Right kidney (tissue), 9 donors: ENCODE measurements at places on chromosomes 1 and 21.

GRCh38 chr1:155070158-155070621 is 6.7 kb downstream of the EFNA4 start:
- DNase-seq, result no peak

DNA sequence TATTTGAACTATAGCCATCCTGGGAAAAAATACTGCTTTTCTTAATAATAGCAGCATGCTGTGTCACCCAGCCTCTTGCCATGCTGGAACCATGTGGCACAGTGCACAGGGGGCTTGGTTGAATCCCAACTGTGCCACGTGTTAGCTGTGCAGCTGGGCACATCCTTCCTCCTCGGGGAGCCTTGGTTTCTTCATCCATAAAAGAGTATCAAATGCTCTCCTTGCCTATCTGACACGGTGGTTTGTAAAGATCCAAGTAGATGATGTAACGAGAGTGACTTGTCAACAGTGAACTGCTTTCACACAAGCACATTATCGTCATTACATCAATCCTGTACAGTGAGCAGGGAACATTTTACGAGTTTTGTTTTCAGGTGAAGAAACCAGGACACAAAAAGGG is 24.4 kb downstream of the VASH2 start:
- DNase-seq, result no peak

DNA sequence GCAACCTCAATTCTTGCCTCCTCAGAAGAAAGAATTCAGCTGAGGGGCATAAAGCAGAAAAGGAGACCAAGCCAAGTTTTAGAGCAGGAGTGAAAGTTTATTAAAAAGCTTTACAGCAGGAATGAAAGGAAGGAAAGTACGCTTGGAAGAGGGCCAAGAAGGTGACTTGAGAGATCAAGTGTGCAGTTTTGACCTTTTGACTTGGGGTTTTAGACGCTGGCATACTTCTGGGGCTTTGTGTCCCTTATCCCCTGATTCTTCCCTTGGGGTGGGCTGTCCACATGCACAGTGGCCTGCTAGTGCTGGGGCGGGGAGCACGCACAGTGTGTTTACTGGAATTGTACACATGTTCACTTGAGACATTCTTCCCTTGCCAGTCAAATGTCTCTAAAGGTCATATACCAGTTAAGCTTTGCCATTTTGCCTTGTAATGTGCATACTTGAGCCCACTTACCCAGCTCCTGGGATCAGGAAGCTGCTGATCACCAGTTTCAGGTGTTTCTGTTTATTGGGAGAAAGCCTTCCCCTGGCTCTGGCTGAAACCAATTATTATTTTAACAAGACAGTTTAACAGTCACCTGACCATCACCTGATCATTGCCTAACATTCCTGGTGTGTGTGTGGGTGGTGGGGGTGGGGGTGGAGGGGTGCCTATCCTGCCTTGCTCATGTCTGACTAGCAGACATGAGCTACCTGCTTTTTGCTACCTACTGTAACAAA is 36.2 kb downstream of the UTP25 start:
- DNase-seq, result no peak

GRCh38 chr21:45226540-45227326 is 61.0 kb downstream of the POFUT2 start:
- DNase-seq, result no peak

- no peak for DNase-seq
Observed at GRCh38 chr1:227741166-227741870, 6.1 kb downstream of the SNAP47 start.

GRCh38 chr1:87951852-87952251 is 623.2 kb downstream of the LMO4 start:
- no peak for DNase-seq

DNA sequence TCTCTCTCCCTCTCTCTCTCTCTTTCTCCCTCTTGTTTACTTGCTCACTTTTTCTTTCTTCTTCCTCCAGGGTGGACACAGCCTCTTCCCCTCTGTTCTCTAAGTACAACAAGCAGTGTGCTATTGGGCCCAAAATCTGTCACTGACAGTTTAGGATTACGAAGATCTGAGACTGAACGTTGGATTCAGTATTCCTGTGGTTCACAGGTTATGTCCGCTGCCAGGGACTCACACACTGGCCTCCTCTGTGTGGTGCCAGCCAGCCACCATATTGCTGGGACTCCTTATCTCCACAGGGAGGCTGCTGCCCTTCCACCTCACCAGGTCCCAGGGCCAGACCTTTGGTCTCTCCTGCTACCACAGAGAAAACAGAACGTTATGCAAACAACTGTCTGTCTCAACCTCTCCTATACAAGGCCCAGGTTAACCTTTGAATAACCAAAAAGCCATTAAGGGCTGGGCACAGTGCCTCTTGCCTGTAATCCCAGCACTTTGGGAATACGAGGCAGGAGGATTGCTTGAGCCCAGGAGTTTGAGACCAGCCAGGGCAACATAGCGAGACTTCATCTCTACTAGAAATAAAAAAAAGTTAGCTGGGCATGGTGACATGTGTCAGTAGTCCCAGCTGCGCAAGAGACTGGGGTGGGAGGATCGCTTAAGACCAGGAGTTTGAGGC is 171.9 kb upstream of the RAB4A start:
- DNase-seq, result no peak

DNA sequence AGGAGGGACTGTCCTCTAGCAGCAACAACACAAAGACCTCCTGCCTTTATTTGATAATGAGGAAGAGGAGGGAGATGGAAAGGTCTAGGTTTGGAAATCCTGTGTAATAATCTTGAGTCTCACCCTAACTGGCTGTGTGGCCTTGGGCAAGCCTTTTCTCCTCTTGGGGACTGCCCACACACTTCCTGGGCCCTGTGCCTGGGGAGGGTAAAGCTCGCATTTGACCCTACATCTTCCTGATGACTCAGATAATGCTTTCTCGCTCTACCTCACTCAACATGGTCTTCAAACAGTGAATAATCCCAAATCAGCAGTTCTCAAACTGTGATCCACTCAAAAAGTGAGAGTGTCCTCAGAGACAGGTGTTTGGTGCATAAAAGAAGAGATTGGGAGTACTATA is 81.2 kb downstream of the VWA5B1 start:
- no peak for DNase-seq
